Activated CD4-positive, alpha-beta T cell treated with anti-CD3 and anti-CD28 coated beads, Interleukin-2, amount 10 ng/mL, durations not matched to agents 7 days and 5 days (primary cell): ENCODE measurements at places on chromosomes 6 and 20. TPM values are rescaled to one million over a fixed set of nuclear protein-coding genes. Genes with fewer than 3 reads are reported as not detected.

The APOM gene
- total RNA-seq: 4.5 TPM

The UST gene
- 0.29 TPM for total RNA-seq

The ARMH2 gene
- 1.8 TPM for total RNA-seq

The GRM1 gene
- total RNA-seq: not detected

The LY6G6C gene
- total RNA-seq: not detected

The RING1 gene
- 38.1 TPM for total RNA-seq

The MAPK13 gene
- total RNA-seq: 29.3 TPM

The TPBG gene
- total RNA-seq: 0.35 TPM

The SLC52A3 gene
- total RNA-seq: not detected

The PAK5 gene
- not detected for total RNA-seq

The CPNE1 gene
- 256 TPM for total RNA-seq

The RSPH9 gene
- total RNA-seq: not detected

The CDH26 gene
- total RNA-seq: 0.47 TPM

The ECT2L gene
- total RNA-seq: not detected

The GGTLC1 gene
- not detected for total RNA-seq

The KCNG1 gene
- total RNA-seq: not detected

The RIMS1 gene
- not detected for total RNA-seq

The MLIP gene
- not detected for total RNA-seq

The SEMG1 gene
- total RNA-seq: not detected

The BTNL2 gene
- not detected for total RNA-seq

The TFAP2C gene
- total RNA-seq: not detected

The BHLHE23 gene
- not detected for total RNA-seq

The IPCEF1 gene
- total RNA-seq: 27.3 TPM

The TENT5A gene
- 1.9 TPM for total RNA-seq

The FOXA2 gene
- total RNA-seq: not detected

The TPX2 gene
- 164 TPM for total RNA-seq

The DST gene
- 3.1 TPM for total RNA-seq

The BEND6 gene
- total RNA-seq: not detected

The ZC2HC1B gene
- not detected for total RNA-seq

The CSTF1 gene
- 61.8 TPM for total RNA-seq

The TAGAP gene
- 67.9 TPM for total RNA-seq

The GJA1 gene
- total RNA-seq: not detected

The GSTA1 gene
- total RNA-seq: not detected

The HAO1 gene
- not detected for total RNA-seq

The WFDC8 gene
- total RNA-seq: not detected

The MOG gene
- total RNA-seq: not detected

The C6orf15 gene
- not detected for total RNA-seq
